ENCODE measurements at places on chromosomes 13 and 19.

- DNase-seq = no peak
Observed at GRCh38 chr19:14655726-14656125, 18.9 kb downstream of the ADGRE3 start.

- DNase-seq = no peak
Observed at GRCh38 chr13:24277761-24278160, 31.6 kb upstream of the C1QTNF9 start.

- DNase-seq = no peak
Observed at GRCh38 chr13:96636001-96636709, 358.1 kb downstream of the OXGR1 start.

- DNase-seq = no peak
Observed at GRCh38 chr13:35871561-35871960, 259.6 kb downstream of the DCLK1 start.

- DNase-seq = no peak
Observed at GRCh38 chr13:25920277-25920676, 131.5 kb downstream of the SHISA2 start.

- DNase-seq = no peak
Observed at GRCh38 chr19:40594255-40594654, 6.9 kb upstream of the LTBP4 start.

- no peak for DNase-seq
Observed at GRCh38 chr13:45368571-45368970, 27.6 kb upstream of the TPT1 start.
